Thyroid gland (tissue), 4 donors: ENCODE measurements at places on chromosomes 12 and 14. TPM values are rescaled to one million over a fixed set of nuclear protein-coding genes. Genes with fewer than 3 reads are reported as not detected.

DNA sequence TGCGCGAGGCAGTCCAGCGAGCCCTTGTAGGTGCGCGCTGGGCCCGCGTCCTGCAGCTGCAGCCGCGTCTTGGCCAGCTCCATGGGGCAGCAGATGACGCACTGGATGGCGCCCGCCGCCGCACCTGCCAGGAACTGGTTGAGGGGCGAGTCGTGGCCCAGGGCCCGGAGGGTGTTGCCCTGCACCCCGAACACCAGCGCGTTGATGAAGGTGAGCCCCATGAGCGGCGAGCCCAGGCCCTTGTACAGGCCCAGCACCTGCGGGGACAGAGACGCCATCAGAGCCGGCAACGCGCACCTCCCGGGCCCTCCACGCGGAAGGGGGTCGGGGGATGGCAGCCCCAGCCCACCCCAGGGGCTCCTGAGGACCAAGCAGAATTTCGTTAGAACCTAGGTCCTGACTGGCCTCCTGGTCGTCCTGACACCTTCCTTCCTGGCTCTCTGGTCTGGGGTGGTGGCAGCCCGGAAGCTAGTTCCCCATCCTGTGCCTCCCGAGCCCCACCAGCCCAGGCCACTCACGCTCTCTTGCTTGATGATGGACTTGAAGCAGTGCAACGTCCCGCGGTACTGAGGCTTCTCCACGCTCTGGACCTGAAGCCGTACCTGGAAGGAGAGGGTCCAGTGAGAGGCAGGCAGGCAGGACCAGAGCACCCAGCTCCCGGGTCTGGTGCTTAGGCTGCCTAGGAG lies 13.3 kb downstream of the SLC25A29 start:
- H3K27ac ChIP-seq, result peak overlapping the region; percentile 87
- DNase-seq, result peak; percentile 18
- H3K36me3 ChIP-seq, result peaks cover 25% of the 10 kb centered on the region
- H3K4me1 ChIP-seq, result peaks cover 94% of the 10 kb centered on the region
- no peaks in the 10 kb centered on the region for H3K27me3 ChIP-seq

- peaks cover 74% of the 10 kb centered on the region for H3K4me1 ChIP-seq
- H3K27me3 ChIP-seq, result no peaks in the 10 kb centered on the region
- peaks cover under 1% of the 10 kb centered on the region for H3K36me3 ChIP-seq
- no peak overlapping the region for H3K4me3 ChIP-seq
- DNase-seq, result no peak
Observed at GRCh38 chr12:6382371-6382770, 1.6 kb upstream of the LTBR start.

GRCh38 chr12:107480836-107481608 lies 204.6 kb upstream of the PWP1 start:
- H3K27ac ChIP-seq, result peak overlapping the region; percentile 98
- no peaks in the 10 kb centered on the region for H3K36me3 ChIP-seq
- H3K27me3 ChIP-seq, result no peaks in the 10 kb centered on the region
- H3K4me3 ChIP-seq, result no peak overlapping the region

DNA sequence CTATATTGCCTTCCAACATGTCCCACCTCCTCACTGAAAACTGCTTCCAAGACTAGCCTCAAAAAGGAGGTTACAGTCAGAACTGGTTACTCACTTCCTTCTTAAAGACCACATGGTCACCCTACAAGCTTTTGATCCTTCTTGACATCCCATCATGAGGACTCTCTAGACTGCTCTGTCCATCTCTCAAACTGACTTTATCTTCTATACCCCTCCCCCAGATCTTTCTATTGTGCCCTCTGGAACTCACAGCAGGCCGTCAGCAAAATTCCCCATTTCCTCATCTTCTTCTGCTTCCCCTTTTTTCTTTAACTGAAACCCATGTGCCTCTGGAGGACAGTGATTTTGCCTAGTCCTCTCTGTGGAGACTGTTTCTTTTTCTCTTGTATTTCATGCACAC lies 18.1 kb upstream of the IGF1 start:
- peaks cover 23% of the 10 kb centered on the region for H3K4me1 ChIP-seq
- DNase-seq, result no peak
- no peak overlapping the region for H3K27ac ChIP-seq
- H3K36me3 ChIP-seq, result no peaks in the 10 kb centered on the region

DNA sequence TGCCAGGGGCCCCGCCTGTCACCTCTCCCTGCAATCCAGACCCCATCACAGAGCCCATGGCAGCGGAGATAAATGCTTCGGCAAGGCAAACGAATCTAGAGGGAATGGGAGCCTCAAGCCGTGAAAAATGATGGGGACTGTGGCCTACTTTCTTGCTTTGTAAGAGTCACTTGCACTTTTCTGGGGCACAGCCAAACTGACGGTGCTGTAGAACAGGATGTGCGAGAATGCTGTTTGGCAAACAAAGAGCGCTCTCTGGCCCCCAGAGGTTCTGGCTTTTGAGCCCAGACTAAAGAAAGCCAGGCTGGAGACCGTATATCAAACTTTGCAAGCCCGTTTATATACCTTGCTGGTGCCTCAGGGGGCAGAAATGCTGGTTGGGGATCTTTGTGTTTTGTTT lies 108.7 kb downstream of the CACNA1C start:
- no peaks in the 10 kb centered on the region for H3K36me3 ChIP-seq
- no peak overlapping the region for H3K4me3 ChIP-seq
- peak; percentile 39 for DNase-seq
- no peak overlapping the region for H3K27ac ChIP-seq

Gene CAPZA3
- not detected for total RNA-seq

DNA sequence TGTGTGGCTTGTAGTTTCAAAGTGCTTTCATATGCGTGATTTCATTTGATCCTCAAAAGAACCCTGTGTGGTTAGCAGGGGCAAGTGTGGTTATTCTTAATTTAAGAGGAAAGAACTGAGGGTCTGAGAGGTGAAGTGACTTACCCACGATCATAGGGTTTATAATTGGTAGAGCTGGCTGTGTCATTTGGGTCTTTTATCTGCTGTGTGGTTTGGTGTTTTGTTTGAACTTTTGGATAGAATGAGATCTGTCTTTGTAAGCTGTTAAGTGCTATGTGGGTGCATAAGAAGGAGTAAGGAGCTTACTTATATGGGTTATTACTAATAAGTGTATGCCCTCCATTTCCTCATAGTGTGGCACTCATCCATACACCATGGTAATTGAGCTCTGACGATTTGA lies 190.0 kb downstream of the CACNA1C start:
- H3K36me3 ChIP-seq, result no peaks in the 10 kb centered on the region
- no peaks in the 10 kb centered on the region for H3K27me3 ChIP-seq
- no peak overlapping the region for H3K4me3 ChIP-seq
- DNase-seq, result no peak

- H3K36me3 ChIP-seq, result no peaks in the 10 kb centered on the region
- no peak overlapping the region for H3K4me3 ChIP-seq
- H3K4me1 ChIP-seq, result no peaks in the 10 kb centered on the region
- H3K27ac ChIP-seq, result no peak overlapping the region
- H3K27me3 ChIP-seq, result no peaks in the 10 kb centered on the region
Observed at GRCh38 chr12:30447061-30447750, 248.5 kb downstream of the IPO8 start.

GRCh38 chr12:71335151-71335962 lies 104.2 kb upstream of the LGR5 start:
- no peak overlapping the region for H3K4me3 ChIP-seq
- no peaks in the 10 kb centered on the region for H3K4me1 ChIP-seq
- no peak overlapping the region for H3K27ac ChIP-seq
- H3K27me3 ChIP-seq, result no peaks in the 10 kb centered on the region
- no peak for DNase-seq
- no peaks in the 10 kb centered on the region for H3K36me3 ChIP-seq

Gene KRT3
- not detected for total RNA-seq

DNA sequence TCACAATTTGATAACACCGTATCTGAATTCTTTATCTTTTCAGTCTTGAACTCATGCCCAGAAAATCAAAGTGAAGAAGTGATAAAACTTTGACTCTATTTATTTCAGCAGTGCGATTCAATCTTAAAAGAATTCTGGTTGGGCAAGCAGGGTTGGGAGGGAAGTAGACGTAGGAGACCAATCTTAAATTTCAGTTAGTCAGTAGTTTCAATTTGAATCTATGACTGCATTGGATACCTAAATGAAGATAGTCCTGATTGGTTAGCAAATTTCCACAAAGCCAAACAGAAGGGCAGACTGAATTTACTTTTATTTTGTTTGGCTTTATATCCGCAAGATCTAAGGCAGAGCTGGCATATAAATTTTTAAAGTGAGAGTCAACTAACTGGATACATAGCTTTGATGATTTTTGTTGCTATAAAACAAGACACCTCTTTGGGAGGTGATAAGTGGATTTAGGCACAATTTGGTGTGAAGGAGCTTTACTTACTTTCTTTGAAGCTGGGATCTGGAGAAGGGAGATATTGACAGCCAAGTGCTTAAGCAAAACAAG lies 2.6 kb downstream of the ACSS3 start:
- H3K27ac ChIP-seq, result no peak overlapping the region
- no peak overlapping the region for H3K4me3 ChIP-seq
- no peak for DNase-seq
- H3K27me3 ChIP-seq, result no peaks in the 10 kb centered on the region
- no peaks in the 10 kb centered on the region for H3K36me3 ChIP-seq
- peaks cover 23% of the 10 kb centered on the region for H3K4me1 ChIP-seq

GRCh38 chr12:74906224-74906623 lies 303.4 kb downstream of the KCNC2 start:
- H3K36me3 ChIP-seq, result no peaks in the 10 kb centered on the region
- no peak overlapping the region for H3K27ac ChIP-seq
- H3K27me3 ChIP-seq, result no peaks in the 10 kb centered on the region

GRCh38 chr14:75280291-75280830 lies 1.7 kb downstream of the FOS start:
- no peak overlapping the region for H3K27ac ChIP-seq
- H3K4me1 ChIP-seq, result peaks cover 41% of the 10 kb centered on the region
- no peak for DNase-seq
- H3K36me3 ChIP-seq, result peaks cover 35% of the 10 kb centered on the region

DNA sequence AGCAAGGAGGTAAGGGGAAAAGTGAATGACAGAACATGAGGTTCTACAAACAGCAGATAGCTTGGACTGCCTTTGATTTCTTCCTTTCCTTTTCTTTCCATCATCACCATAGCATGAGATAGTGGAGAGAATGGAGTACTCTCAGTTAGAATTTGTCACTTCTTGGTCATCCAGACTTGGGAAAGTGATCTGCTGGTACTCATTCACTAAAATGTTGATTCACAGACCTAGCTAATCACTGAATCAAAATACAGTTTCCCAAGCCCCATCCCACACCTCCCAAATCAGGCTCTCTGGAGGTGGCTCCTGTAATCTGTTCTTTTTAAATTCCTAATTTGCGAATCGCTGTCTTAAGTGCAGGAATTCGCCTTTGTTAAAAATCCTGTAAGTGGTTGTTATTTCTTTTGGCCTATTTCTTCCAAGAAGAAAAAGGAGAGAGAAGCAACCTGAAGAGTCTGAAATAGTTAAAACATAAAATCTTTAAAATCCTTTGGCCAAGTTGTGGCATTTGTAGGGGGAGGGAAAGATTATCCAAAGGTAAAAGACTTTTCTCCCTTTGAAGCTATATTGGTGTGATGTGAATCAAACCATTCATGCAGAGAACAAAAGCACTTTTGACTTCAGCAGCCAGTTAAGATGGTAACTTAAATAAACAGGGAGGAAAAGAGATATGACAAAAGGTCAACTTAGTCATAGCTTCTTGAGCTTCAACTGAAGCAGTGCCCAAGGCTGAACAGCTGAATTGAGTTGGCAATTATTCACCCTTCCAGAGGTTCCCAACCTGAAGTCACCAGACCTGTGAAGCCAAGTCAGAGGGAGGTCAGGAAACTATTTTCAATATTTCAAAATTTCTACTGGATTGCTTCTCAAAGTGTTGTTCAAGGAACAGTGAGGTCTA lies 255.1 kb upstream of the KRR1 start:
- peaks cover 53% of the 10 kb centered on the region for H3K4me1 ChIP-seq
- no peak overlapping the region for H3K4me3 ChIP-seq
- peak overlapping the region; percentile 68 for H3K27ac ChIP-seq
- no peaks in the 10 kb centered on the region for H3K27me3 ChIP-seq
- DNase-seq, result peak; percentile 67

DNA sequence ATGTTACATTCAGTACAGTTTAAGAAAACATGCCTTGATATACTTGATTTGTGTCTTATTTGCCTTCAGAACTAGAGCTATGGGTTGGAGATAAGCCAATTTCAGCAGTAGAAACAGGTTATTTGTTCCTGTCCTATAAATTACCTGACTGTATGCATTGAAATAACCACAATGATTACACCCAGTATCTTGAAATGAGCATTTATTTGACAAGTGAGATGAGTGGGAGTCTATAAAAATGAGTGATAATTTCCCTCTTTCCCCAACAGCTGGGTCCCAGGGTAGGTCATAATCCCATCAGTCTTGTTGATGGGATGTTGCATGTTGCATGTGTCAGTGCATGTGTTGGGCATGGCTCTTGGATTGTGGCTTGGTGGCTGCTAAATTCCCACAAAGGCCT lies 3.7 kb downstream of the TAS2R42 start:
- H3K4me3 ChIP-seq, result no peak overlapping the region
- no peak overlapping the region for H3K27ac ChIP-seq
- no peaks in the 10 kb centered on the region for H3K27me3 ChIP-seq

DNA sequence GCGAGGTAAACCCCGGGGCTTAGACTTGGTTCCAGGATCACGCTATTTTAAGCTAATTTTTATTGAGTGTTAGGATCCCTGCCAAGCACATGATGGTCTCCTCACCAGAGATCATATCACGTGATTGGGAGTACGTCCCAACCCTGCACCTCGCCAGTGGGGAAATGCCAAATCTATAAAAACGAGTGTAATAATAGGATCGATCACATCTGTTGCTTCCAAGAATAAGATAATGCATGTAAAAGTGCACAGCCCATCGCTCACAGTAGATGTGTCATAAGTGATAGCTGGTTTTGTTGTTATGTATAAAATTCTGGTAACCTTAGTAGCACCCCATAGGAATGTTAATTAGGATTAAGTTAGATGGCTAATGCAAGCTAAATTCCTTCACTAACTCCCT lies 581.0 kb upstream of the TMEM132C start:
- no peak overlapping the region for H3K4me3 ChIP-seq
- H3K27me3 ChIP-seq, result no peaks in the 10 kb centered on the region
- no peaks in the 10 kb centered on the region for H3K36me3 ChIP-seq
- H3K4me1 ChIP-seq, result no peaks in the 10 kb centered on the region
- DNase-seq, result no peak

- peaks cover 4% of the 10 kb centered on the region for H3K4me1 ChIP-seq
- H3K36me3 ChIP-seq, result no peaks in the 10 kb centered on the region
- H3K4me3 ChIP-seq, result no peak overlapping the region
- no peak for DNase-seq
- H3K27me3 ChIP-seq, result no peaks in the 10 kb centered on the region
- no peak overlapping the region for H3K27ac ChIP-seq
Observed at GRCh38 chr12:41972196-41972595, 172.5 kb downstream of the GXYLT1 start.

GRCh38 chr12:89571491-89572195 lies 45.8 kb upstream of the POC1B start:
- peaks cover 15% of the 10 kb centered on the region for H3K4me1 ChIP-seq
- no peaks in the 10 kb centered on the region for H3K36me3 ChIP-seq
- no peak overlapping the region for H3K4me3 ChIP-seq

Gene AMN
- total RNA-seq, result 1.3 TPM

GRCh38 chr12:130136509-130137039 lies 25.7 kb upstream of the FZD10 start:
- no peaks in the 10 kb centered on the region for H3K27me3 ChIP-seq
- no peak for DNase-seq
- H3K27ac ChIP-seq, result no peak overlapping the region
- H3K4me3 ChIP-seq, result no peak overlapping the region
- no peaks in the 10 kb centered on the region for H3K4me1 ChIP-seq

- H3K27ac ChIP-seq, result no peak overlapping the region
- H3K4me1 ChIP-seq, result peaks cover 6% of the 10 kb centered on the region
- H3K27me3 ChIP-seq, result no peaks in the 10 kb centered on the region
- H3K36me3 ChIP-seq, result no peaks in the 10 kb centered on the region
- no peak overlapping the region for H3K4me3 ChIP-seq
Observed at GRCh38 chr12:132222096-132222807, 78.0 kb downstream of the NOC4L start.

GRCh38 chr12:3752741-3753486 lies at the start of gene CRACR2A:
Gene CRACR2A (minus strand): TSS chr12:3753109. CDS start chr12:3696999, 56,110 bp downstream.
- H3K27me3 ChIP-seq, result no peaks in the 10 kb centered on the region
- peaks cover 24% of the 10 kb centered on the region for H3K4me1 ChIP-seq
- peak within 1 kb of the TSS; percentile 37 for H3K27ac ChIP-seq

Gene GDF3
- total RNA-seq, result 0.45 TPM
